ENCODE measurements at places on chromosomes 16 and 17.

DNA sequence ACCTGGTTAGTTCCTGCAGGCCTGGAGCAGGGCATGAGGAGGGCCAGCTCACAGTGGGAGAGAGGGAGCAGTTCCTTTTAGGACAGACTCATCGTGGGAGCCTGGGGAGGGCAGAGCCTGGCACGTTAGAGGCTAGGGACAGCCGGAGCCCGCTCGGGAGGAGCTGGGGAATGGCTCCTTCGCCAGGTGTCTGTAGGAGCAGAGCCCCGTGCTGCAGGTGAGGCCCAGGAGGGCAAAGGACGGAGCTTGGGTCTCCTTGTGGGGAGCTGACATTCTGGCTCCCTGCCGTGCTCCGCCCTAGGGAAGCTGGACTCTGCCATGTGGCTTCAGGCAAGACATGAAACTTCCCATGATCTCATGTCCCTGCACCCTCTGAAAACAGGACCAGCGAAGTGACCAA is 18.7 kb upstream of the MTSS2 start:
- no peak for DNase-seq

DNA sequence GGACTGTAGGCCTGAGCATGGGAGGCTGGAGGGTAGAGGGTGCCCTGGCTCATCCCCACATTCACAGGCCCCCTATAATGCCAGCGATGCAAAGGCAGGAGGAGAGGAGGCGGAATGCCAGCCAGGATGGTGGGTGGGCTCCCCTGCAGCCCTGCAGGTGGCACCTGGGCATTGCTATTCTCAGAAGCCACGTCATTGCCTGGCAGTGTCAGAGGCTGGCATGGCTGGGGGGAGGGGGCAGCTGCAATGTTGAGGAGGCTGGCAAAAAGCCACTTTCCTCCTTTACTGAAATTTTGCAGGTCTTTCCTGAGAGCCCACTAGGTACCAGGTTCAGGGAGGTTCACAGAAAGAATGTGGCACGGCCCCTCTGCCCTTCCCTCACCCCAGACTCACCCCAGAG is 36.2 kb downstream of the RAB11FIP4 start:
- no peak for DNase-seq

- DNase-seq = peak; percentile 91
Measured at GRCh38 chr17:28725660-28726225, 290 bp downstream of the TLCD1 start.

DNA sequence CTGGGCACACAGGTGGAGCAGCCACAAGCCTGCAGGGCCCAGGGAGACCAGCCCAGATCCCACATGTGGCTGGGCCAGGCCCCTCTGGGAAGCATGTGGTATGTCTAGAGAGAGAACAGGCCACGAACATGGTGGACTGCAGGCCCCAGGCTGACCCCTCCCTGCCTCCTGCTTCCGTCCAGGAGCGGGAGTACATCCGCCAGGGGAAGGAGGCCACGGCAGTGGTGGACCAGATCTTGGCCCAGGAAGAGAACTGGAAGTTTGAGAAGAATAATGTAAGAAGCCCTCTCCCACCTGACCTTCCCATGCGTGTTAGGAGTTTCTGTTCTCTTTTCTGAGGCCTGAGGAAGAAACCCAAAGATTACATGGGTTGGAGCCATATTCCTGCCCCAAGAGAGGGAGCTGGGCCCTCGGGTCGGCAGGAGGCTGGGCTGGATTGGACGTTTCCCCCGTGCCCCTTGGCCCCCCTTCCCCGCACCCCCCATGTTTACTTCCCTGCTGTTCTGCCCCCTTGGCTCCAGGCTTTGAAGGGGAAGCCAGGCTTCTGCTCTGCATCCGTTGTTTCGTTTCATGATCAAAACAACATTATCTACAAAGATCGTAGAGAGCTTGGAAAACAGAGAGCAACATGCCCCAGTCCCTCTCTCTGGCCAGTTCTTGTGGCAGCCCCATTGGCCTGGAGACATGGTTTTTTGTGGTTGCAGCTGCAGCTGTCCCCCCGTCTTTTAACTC is 5.7 kb upstream of the TCAP start:
- DNase-seq = no peak

DNA sequence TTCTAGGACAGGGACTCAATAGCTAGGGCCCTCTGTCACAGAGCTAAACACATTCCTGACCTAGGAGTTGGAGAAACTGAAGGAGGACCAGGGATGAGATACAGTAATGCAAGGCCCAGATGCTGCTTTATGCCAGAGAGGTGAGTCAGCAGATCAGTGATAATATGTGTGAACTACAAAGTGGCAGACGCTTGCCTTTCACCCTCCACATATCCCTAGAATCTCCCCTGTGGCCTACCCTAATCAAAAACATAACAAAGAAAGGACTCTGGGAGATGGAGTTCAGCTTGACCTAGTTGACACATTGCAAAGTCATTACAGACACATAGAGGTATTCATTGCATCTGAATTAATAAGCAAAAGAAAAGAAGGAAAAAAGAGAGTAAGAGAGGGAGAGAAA is 417.6 kb upstream of the DYNLRB2 start:
- DNase-seq = no peak

DNA sequence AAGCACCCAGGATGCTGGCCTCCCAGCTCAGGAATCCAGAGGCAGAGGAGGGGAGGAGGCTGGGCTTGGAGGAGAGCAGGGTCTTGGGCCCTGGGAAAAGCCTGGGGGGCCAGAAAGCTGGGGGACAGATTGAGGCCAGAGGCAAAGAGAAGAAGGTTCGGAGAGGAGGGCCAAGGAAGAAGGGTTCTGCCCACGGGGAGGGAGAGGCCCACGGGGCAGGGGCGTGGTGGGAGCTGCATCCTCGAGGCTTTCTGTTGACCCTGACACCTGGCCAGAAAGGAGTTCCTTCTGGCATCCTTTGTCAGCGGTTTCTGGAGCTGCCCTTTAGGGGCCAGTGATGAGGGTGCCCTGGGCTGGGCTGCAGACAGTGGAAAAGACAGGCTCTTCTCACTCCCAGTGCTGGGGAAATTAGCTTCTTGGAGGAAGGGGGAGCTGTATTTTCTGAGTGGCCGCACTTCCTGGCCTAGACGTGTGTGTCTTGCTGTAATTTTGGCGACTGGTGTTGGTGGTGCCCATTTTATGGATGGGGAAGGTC is 308.7 kb downstream of the SEC14L1 start:
- DNase-seq = no peak

GRCh38 chr17:79213305-79213704 is 138.7 kb downstream of the ENGASE start:
- DNase-seq = no peak

DNA sequence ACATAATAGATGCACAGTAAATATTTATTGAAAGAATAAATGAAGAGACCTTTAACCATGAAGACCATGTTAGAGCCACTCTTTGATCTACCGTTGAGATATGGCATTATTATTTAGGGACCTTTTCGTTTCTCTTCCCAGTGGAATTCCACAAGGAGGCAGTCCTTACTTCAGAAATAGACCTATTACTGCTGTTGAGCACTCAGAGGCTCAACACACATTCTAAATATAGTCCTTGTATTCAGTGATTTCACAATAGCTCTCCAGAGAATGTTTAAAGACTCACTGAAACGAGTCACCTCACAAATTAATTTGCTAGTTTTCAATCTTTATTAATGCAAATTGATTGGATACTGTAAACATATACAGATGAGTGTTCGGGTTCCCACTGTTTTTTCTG is 603.8 kb downstream of the CDH8 start:
- DNase-seq = no peak

DNA sequence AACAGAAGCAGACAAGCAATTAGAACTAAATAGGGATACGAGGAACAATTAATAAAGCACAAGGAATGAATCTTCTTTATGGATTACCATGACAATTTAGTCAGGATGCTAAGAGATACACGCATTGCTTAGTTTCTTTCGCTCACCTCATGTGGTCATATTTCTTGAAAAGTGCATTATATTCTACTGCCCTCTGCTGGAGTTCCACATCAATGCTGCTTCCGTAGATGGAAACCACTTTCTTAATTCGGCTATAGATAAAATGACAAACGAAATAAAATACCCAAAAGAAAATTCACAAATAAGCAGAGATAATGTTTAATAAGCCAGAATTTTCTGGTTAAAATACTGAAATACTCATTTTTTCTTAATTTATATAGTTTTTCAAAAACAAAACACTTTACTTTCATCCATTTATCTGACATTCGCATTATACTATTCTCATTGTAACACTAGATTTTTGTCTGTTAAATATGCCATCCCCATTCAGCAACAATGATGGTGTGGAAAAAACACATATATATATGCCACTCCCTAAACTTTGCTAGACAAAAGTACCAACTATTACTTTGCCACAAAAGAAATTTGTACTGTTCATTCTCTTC is 22.0 kb upstream of the PHLPP2 start:
- DNase-seq = peak; percentile 1

DNA sequence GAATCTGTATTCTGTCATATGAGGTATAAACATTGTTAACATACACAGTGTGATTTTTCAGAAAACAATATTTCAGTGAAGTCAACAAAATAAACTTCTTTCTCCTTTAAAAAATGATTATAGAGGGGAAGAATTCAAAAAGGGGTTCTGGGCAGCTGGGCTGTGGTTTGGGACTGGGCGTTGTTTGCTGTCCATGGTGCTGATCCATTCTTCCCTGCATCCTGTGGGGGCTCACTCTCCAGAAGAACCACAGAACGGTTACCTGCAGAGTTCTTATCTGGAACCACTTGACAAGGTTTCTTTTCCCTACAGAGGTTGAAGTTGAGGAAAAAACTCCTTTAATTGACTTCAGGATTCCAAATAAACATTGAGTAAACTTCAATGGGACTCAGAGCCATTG is 1091.0 kb downstream of the CDH8 start:
- DNase-seq = no peak

GRCh38 chr17:73757420-73757819 is 113.2 kb upstream of the SDK2 start:
- DNase-seq = peak; percentile 95

- DNase-seq = no peak
Measured at GRCh38 chr17:82452162-82452561, 1.6 kb upstream of the CYBC1 start.

DNA sequence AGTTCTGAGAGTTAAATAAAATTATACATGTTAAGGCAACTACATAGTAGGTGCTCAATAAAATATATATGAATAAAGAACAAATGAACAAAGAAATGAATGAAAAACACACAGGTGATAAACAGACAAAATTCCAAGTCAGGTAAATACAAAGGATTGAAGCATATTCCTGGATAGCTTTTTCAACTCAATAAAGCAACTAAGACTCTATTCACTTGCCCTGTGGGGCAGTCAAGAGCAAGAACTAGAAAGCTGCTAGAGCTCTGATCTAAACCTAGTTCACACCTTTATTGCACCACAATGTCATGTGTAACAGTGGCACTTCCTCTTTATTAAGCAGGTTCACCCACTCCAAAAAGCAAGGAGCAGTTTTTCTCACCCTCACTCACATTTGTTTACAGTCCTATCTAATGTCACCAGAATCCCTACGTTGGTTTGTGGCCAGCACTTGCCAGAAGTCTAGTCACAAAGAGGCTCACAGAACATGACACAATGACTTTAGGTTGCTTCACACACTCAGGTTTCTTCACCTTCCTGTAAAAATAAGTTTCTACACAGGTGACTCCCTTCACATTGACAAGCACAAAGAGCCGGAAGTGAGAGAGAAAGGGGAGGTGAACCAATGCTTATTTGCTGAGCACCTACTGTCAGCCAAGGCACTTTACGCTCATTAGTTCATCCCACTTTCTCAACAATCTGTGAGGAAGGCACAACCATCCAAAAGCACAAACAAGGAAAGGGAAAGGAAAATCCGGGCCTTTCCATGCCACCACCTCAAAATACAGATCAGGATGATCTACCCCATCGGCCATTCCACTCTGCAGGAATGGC is 70.8 kb downstream of the XPO6 start:
- DNase-seq = no peak

DNA sequence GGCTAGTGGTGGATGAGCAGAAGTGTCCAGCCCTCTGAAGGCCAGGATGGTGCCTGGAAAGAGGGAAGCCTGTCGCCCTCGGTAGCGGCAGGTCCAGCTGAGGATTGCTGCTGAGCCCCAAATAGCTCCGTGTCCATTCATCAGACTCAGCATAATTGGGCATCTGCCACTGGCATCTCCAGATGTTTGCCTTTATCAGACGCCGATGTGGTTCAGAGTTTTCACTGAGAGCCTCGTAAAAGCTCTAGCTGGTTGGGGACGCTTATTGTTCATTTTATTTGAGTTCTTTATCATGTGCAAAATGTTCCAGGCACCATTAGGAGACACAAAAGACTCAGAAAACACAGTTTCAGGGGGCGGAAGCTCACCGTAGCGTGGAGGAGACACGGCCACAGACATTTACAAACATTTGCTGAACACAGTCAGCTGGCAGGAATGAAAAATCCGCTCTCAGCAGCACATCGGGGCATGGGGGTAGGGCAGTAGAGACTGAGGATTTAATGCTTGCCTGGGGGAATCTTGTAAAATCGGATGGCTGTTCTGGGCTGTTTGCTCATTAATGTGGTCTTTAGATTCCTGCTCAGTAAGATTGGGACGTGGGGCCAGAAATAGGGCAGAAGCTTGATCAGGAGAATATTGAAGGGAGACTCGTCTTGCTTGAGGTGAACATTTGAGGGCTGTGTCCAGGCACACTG is 41.7 kb downstream of the SMPD3 start:
- no peak for DNase-seq

DNA sequence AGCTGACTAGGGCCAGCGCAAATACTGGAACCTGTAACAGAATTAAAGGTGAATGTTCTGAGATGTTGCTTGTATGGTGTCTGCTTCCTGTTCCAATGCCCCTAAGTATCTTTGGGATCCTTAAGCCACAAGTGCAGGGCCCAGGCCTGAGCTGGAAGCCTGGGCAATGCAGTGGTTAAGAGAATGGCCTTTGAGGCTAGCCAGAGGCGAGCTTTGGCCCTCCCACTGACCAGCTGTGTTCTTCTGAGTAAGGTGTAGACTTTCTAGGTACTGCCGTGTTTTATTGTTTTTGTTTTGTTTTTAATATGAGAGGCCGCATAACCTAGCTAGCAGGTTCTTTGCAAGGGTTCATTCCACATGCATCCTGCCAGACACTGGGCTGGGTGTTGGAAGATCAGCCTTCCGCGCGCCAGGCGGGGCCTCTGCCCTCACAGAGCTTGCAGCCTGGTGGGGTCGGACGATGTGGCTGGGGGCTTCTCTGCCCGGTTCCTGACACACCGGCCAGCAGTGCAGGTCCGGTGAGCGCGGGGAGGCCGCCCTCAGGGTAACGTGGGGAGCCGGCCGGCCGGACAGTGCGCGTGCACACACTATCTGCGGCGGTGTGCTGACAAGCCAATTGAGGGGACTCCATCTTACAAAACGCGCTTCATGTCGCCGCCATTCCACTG is 551 bp upstream of the MLX start:
- DNase-seq = no peak

- no peak for DNase-seq
Measured at GRCh38 chr17:7313088-7313889, 1.9 kb downstream of the GPS2 start.

GRCh38 chr17:45575126-45575885 is 84.8 kb upstream of the PLEKHM1 start:
- no peak for DNase-seq

DNA sequence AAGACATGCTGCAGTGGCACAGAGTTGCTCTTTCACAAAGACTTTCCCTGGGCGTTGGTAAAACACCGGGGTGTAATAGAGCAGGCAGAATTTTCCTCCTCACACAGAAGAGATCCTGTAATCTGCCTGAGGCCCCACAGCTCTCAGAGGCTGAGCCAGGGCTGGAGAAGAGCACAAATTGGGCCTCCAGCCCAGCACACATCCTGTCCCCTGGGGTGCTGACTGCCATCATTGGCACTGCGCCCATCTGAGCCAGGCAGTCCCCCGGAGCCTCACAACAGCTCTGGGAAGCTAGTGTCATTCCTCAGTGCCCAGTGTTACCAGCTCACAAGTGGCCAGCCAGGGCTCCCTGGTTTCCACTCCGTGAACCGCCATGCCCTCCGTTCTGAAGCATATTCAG is 119.4 kb downstream of the SOCS1 start:
- DNase-seq = peak; percentile 33
